ENCODE measurements at places on chromosomes 1 and 21.

GRCh38 chr1:40272653-40273213 lies 14.7 kb downstream of the ZMPSTE24 start:
- no peak for DNase-seq

DNA sequence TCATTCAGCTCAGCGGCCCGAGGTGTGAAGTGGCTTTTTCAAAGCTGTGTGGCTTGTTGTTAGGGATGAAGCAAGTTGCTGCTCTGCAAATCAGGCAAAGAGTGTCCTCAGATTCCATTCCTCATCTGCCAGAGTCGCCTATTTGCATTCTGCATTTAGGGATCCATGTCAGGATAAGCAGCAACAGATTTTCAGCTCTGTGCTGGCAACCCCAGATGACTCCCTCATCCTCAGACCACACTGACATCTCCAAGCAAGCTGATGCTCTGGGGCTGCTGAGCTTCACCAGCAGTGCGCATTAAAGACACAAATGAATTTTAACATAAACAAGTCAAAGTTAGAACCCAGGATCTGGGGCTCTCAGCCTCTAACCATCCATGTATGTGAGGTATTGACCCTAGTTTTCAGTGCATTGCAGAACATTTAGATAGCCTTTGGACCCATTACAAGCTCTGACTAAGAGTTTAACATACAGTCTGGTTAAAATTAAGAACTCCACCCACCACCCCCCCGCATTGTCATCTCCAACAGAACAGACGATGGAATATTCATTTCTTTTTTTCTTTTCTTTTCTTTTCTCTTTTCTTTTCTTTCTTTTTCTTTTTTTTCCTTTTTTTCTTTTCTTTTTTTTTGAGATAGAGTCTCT lies 10.9 kb downstream of the CFAP107 start:
- no peak for DNase-seq

GRCh38 chr1:212040629-212041412 lies 5.3 kb downstream of the DTL start:
- DNase-seq = no peak

GRCh38 chr1:25219661-25220251 lies 12.5 kb downstream of the SYF2 start:
- DNase-seq = no peak

- DNase-seq = no peak
Measured at GRCh38 chr1:22845398-22845935, 127.2 kb downstream of the LACTBL1 start.

DNA sequence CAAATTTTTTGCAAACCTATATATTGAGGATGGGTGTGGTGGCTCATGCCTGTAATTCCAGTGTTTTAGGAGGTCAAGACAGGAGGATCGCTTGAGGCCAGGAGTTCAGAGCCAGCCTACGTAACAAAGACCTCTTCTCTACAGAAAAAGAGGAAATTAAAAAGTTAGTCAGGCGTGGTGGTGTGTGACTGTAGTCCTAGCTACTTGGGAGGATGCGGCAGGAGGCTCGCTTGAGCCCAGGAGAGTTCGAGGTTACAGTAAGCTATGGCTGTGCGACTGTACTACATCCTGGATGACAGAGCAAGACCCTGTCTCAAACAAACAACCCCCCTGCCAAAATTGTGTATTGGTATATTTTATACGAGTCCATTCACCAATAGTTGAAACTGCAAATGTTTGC lies 589.7 kb downstream of the DPYD start:
- no peak for DNase-seq

GRCh38 chr1:234970731-234971476 lies 157.7 kb downstream of the TOMM20 start:
- DNase-seq = no peak

GRCh38 chr1:80846966-80847365 lies 953.8 kb upstream of the ADGRL2 start:
- DNase-seq = no peak

GRCh38 chr1:42957880-42958487 lies 684 bp downstream of the SLC2A1 start:
- peak; percentile 31 for DNase-seq

GRCh38 chr1:107547363-107548155 lies 406.7 kb downstream of the NTNG1 start:
- DNase-seq = no peak

Measured in stimulated activated CD4-positive, alpha-beta T cell treated with anti-CD3 and anti-CD28 coated beads, TNF-alpha, amount 100 ng/mL, for 1 hour (primary cell).